Activated naive CD4-positive, alpha-beta T cell treated with anti-CD3 and anti-CD28 coated beads, Interleukin-2, amount 50 U/mL, for 16 hours (primary cell): ENCODE measurements at places on chromosomes 5 and 9.

DNA sequence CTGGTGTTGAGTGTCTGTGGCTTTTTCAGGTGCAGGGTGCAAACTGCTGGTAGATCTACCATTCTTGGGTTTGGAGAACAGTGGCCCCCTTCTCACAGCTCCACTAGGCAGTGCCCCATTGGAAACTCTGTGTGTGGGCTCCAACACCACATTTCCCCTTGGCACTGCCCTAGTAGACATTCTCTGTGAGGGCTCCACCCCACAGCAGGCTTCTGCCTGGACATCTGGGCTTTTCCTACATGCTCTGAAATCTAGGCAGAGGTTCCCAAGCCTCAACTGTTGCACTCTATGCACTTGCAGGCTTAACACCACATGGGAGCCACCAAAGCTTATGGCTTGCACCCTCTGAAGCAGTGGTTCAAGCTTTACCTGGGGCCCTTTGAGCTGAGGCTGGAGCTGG is 80.9 kb downstream of the BARX1 start:
- DNase-seq = no peak

- no peak for DNase-seq
Measured at GRCh38 chr9:114899995-114900394, 30.4 kb downstream of the TNFSF8 start.

- no peak for DNase-seq
Measured at GRCh38 chr5:54909911-54910870, 75.2 kb downstream of the ESM1 start.

- DNase-seq = no peak
Measured at GRCh38 chr9:102185962-102186361, 447.5 kb upstream of the GRIN3A start.

DNA sequence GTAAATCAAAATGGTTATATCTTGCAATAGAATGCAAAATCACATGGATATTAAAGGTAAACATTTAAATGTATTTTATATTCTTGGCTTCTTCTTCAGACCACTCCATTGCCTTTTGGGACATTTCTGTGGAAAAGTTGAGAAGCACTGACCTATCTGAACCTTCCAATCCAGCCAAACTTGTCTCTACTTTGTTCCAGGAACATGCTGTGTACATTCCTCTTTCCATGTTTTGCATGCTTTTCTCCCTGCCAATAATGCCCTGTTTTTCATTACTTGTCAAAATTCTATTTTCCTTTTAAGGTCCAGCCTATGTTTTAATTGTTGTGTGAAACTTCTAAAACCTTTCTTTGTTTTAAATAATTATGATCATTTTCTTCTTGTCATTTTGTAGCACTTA is 28.3 kb downstream of the JAK2 start:
- DNase-seq = no peak

GRCh38 chr5:68011801-68012200 is 203.8 kb upstream of the PIK3R1 start:
- DNase-seq = no peak

- no peak for DNase-seq
Measured at GRCh38 chr9:38747067-38747466, 27.1 kb upstream of the FAM240B start.

DNA sequence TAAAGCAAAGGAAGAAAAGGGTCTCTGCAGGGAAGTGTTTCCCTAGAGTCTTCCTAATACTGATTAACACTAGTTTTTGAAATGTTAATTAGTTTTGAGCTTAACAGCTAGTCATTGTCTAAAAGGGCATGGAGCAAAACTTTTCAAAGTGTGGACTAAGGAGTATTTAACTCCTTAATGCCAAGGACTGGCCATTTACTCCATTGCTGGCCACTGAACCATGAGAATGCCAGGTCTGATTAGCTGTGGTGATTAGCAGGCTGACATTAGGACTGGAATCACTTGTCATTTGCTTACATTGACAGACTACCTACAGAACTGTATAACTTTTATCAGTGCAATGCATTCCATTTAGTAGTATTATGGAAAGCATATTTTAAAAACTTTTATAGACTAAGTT is 987.0 kb downstream of the NR2F1-AS1 start:
- no peak for DNase-seq

- DNase-seq = no peak
Measured at GRCh38 chr5:122091936-122092600, 14.0 kb upstream of the LOX start.

DNA sequence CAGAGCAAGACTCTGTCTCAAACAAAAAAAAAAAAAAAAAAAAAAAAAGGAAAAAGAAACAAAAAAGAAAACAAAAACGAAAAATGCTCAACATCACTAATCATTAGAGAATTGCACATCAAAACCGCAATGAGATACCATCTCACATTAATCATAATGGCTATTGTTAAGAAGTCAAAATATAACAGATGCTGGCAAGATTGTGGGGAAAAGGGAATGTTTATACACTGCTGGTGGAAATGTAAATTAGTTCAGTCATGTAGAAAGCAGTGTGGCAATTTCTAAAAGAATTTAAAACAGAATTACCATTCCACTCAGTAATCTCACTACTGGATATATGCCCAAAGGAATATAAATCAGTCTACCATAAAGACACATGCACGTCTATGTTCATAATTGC is 50.4 kb upstream of the PRR16 start:
- DNase-seq = no peak

GRCh38 chr5:10627160-10627701 is 63.4 kb downstream of the ANKRD33B start:
- DNase-seq = no peak

DNA sequence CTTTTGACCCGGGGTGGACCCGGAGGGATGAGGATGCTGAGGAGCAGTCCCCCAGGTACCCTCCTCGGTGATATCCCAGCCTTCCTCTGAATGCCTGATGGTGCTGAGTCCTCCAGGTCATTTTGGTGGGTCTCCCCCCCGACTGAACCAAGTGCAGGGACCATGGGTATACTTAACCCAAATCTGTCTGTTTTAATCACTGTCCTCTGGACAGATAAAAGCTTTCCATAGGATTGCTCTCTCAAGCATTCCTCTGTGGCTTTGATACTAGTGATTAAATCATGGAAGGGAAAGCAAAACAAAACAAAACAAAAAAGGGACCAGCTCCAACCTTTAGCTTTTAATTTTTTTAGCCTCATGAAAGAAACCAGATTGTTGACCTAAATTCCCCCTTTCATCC is 26.0 kb downstream of the PAPPA start:
- DNase-seq = no peak

DNA sequence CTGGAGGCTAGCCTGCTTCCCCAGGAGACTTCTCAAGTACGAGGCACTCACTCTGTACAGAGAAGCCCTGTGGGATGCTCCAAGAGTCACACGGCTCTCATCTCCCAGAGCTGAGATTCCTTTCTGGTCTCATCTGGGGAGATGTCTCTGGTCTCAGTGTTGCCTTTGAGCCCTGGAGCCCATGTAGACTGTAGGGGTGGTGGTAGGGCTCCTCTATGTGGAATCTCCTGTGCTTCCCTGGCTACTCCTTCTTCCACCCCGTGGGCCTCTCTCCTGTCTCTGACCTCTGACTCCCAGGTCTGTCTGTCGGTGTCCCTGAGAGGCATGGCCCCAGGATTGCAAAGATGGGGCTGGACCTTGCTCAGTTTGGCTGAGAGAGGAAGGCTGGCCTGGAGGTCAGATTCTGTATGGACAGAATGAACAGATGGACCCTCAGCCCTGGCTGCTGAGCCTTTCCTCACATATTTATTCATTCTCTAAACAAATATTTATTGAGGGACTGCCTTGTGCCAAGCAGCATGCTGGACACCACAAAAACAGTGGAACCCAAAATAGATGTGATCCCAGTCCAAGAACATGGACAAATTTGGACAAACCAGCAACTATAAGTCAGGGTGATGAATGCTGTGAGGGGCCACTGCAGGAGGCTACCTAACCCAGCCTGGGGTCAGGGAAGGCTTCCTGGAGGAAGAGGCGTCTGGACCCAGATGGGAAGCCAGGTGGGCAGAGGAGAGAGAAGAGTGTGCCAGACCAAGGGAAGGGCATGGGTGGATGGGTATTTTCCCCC is 2.6 kb downstream of the CCL19 start:
- DNase-seq = no peak

GRCh38 chr5:82164977-82165713 is 113.0 kb downstream of the RPS23 start:
- DNase-seq = no peak

GRCh38 chr5:149452007-149452664 is 73.0 kb upstream of the IL17B start:
- DNase-seq = no peak

- DNase-seq = no peak
Measured at GRCh38 chr5:2836133-2836532, 84.7 kb upstream of the IRX2 start.

GRCh38 chr5:134525683-134526482 is 413 bp downstream of the JADE2 start:
- peak; percentile 64 for DNase-seq

DNA sequence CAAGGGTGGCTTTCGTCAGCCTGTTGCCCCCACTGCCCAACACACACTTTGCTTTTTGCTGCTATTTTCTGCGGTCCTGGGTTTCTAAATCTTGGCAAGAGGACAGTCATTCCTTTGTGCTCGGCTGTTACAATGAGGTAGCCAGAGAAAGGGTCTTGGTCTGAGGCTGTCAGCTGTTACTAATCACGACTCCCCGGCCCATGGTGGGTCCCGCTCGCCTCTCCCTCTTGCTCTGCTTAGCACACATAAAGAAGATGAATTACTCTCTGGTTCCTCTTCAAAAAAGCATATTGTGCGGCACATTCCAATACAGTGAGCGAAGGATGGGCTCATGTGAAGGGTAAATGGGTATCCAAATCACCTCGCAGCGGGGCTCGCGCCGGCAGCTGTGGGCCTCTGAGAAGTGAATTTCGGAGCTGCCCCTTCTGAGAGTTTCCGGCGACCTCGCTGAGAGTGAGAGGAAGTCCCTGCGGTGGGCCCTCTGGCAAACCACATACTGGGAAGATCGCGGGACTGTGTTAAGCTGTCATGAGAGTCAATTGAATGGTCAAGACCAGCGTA is 56.0 kb downstream of the SLC1A3 start:
- no peak for DNase-seq

- no peak for DNase-seq
Measured at GRCh38 chr5:150291388-150292385, 2.1 kb upstream of the CAMK2A start.

GRCh38 chr9:113524468-113524867 is 60.9 kb downstream of the RGS3 start:
- DNase-seq = no peak

- no peak for DNase-seq
Measured at GRCh38 chr5:150246429-150246828, 43.1 kb downstream of the CAMK2A start.

DNA sequence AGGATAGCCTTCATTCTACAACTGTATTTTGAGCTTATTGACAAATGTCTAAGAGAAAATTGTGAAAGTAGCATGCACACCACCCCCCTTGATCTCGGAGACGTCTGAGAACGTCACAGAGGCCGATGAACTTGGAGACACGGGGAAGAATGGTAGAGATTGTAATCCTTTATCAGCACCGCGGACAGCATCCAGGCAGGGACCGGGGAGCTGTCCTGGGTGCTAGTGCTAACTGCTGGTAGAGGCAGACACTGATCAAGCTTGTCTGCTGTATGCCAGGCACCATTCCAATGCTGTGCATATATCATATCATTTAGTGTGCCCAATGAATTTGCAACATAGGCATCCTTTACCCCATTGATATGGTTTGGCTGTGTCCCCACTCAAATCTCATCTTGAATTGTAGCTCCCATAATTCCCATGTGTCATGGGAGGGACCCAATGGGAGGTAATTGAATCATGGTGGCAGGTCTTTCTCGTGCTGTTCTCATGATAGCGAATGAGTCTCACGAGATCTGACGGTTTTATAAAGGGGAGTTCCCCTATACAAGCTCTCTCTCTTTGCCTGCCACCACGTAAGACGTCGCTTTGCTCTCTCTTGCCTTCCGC is 98.8 kb downstream of the LHX2 start:
- DNase-seq = peak; percentile 21

DNA sequence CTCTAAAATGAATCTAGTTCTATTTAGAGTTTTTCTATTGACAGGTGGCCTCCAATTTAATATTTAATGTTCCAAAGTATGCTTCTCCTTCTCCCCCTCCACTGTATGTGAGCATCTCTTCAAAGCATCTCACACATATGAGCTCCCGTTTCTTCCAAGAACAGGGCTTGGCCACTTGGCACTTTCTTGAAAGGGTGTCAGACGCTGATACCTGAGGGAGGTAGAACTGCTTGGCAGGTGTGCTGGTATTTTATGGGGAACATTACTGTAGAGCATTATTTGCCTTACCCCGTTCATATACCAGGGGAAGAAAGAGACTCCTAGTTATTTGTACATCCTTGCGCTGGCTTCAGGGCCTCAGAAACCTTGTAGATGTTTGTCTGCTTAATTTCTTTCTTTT is 1.9 kb downstream of the RCL1 start:
- no peak for DNase-seq

GRCh38 chr5:88732862-88733261 is 150.1 kb downstream of the MEF2C start:
- DNase-seq = no peak

DNA sequence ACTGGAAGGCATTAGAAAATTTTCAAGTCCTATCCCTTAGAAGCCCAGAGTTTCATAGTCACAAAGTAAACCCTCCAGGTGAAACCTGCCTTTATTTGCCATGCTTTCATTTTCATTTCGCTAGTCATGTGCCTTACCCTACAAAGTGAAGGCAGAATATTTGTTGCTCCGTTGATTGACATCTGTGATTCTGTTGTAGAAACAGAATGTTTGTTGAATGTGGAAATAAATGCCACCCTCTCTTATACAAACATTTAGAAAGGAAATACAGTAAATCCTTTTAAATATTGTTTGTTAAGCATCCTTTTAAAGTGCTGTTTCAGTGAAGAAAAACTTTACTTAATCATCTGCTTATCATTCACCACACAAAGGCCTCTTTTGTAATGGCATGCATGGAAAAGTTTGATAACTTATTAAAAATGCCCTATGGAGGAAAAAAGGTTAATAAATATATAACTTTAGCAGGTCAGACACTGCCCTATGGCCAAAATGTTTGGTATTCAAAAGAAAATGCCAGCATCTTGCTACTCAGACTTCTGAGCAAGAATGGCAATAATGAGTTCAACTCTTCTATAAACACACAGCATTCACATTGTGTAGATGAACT is 34.3 kb upstream of the CAST start:
- no peak for DNase-seq

DNA sequence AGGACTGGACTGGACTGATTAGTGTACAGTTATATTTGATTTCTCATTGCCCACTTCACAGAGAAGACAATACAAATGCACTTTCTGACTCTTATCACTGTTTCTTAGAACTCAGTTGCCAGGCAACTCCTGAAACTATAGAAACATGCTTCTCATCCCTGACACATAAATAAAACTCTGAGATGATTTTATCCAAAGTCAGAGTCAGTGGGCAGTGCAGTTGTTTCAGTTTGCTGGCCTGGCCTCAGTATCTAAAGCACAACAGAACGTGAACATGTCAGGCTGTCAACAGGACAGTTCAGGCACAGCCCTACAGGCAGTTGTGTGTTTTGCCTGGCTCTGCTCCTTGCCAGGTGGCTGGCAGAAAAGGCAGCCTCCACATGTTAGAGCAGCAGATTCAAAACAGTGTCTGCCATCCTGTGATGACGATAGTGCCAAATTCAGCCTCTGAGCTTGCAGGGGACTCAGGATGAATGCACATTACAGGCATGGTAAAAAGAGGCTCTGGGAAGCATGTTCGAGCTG is 65.1 kb upstream of the CCDC152 start:
- DNase-seq = no peak
